ENCODE measurements at places on chromosomes 12 and 14. TPM values are rescaled to one million over a fixed set of nuclear protein-coding genes. Genes with fewer than 3 reads are reported as not detected.

PLEKHG7 gene
- total RNA-seq, result 0.06 TPM

MARS1 gene
- 38.9 TPM for total RNA-seq

ERG28 gene
- 11.8 TPM for total RNA-seq

GDF3 gene
- total RNA-seq, result not detected

KCNC2 gene
- total RNA-seq, result not detected

BHLHE41 gene
- 4.9 TPM for total RNA-seq

RNASE3 gene
- not detected for total RNA-seq

BICDL1 gene
- not detected for total RNA-seq

MANSC1 gene
- 9.8 TPM for total RNA-seq

TAS2R20 gene
- total RNA-seq, result 1.0 TPM

CPNE6 gene
- total RNA-seq, result not detected

TAS2R50 gene
- 2.1 TPM for total RNA-seq

TBC1D30 gene
- total RNA-seq, result 1.0 TPM

NCKAP5L gene
- total RNA-seq, result 25.1 TPM

Measured in cardiac ventricle fibroblast (primary cell).